ENCODE measurements at places on chromosomes 6 and 20.
A peak's percentile ranks its signal among the peaks of the same experiment; 100 is the strongest.

DNA sequence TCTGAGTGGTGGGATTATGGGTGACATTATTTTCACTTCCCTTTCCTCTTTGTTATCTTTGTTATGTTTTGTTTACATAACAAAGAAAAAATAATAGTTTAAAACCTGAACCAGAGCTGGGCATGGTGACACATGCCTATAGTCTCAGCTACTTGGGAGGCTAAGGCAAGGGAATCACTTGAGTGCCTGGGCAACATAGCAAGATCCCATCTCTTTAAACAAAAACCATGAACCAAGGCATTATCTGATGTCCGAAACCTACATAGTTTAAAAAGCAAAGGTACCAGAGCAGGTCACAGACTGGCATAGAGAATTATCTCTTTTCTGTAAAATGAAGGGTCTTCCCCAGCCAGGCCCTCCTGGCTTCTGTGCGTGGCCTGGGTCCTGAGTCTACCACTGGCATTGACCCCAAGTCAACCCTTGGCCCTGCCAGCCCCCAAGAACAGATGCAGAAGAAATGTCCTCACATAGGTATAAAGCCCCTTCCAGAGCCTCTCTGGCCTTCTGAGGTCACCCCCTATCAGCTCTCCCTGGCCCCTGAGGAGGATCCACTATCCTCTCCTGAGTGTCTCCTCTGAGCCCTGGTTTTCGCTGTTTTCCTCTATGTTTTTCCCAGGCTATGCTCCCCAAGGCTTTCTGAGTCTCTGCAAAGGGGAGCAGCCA, 81.3 kb downstream of the TRERF1 start:
- DNase-seq, result no peak

- peak; percentile 43 for DNase-seq
Measured at GRCh38 chr6:87473419-87473903, 687 bp downstream of the SLC35A1 start.

- DNase-seq, result no peak
Measured at GRCh38 chr20:36802326-36803222, 29.0 kb upstream of the DSN1 start.

DNA sequence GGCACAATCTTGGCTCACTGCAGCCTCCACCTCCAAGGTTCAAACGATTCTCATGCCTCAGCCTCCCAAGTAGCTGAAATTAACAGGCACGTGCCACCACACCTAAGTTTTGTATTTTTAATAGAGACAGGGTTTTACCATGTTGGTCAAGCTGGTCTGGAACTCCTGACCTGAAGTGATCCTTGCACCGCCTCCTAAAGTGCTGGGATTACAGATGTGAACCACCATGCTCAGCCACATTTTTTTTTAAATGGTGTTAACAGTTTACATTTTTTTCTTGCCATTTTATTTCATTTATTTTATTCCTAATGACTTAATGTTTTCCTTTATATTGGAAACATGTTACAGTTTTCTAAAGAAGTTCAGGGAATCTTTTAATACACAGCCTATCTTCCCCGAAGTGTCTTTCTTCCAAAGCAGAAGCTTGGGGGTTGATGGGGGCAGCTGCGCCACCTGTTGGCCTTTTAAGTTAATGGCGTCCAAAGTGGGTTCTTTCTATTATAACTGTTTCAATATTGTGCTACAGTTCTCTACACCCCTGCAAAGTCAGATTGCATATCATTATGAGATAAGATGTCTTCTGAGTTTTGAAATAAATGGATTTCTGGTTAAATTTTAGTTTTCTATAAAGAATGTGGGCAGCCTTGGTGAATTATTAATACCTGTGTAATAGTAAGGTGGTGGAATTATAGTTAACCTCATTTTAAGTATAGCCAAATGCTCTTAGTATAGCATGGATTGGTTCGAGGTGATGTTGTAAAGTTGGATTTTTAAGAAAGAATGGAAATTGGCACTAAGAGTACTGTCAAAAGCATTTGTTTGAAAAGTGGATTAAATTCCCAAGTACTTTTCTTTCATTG, 42.0 kb upstream of the PLCG1 start:
- peak; percentile 49 for DNase-seq

- no peak for DNase-seq
Measured at GRCh38 chr20:54048481-54048880, 21.9 kb downstream of the BCAS1 start.

DNA sequence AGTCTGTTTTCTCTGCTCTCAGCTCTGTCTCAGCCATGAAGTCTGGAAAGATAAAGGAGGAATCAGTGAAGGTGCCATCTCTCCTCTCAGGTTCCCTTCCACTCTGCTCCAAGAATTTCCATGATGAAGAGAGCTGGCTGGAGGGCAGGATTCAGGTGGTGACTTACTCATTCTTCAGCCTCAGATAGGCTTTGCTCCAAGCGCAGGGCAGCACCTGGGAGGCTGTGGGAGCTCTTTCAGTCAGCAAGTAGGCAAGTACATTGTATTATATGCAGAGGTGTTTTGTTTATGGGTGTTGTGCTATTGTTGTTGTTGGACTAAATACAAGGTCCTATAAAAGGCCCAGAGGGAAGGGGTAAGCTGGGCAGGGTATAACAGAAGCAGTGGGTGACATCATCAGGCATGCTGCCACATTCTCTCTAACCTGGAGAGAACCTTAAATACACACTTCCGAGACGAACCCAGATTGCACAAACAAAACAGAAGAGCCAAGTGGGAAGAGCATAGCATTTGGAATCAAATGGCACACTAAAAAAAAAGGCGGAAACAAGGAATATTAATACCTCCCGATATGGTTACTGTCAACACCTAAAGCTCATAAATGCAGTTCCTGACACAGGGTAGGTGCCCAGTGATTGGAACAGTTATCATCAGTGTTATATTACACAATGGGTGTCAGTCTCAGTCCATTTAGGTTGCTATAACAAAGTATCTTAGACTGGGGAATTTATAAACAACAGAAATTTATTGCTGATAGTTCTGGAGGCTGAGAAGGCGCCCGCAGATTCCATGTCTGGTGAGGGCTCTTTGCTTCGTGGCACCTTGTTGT, 14.5 kb upstream of the PSMG4 start:
- no peak for DNase-seq

DNA sequence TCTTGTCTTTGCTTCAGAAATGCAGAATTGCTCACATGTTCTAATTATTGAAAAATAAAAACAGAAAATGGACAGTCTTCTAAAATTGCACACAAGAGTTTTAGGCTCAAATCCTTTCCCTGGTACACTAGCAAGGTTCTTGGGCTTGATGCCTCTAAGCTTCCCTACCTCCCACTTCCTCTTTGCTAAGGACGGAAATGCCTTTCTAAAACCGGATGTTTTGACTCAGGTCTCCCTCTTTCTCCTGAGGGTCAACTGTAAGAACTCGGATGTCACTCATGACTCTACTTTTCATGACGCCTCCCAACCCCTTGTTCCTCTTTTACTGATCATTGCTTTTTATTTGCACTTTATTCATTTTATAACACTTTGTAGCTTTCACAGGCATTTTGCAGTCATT, 613.5 kb downstream of the C6orf118 start:
- DNase-seq, result no peak

DNA sequence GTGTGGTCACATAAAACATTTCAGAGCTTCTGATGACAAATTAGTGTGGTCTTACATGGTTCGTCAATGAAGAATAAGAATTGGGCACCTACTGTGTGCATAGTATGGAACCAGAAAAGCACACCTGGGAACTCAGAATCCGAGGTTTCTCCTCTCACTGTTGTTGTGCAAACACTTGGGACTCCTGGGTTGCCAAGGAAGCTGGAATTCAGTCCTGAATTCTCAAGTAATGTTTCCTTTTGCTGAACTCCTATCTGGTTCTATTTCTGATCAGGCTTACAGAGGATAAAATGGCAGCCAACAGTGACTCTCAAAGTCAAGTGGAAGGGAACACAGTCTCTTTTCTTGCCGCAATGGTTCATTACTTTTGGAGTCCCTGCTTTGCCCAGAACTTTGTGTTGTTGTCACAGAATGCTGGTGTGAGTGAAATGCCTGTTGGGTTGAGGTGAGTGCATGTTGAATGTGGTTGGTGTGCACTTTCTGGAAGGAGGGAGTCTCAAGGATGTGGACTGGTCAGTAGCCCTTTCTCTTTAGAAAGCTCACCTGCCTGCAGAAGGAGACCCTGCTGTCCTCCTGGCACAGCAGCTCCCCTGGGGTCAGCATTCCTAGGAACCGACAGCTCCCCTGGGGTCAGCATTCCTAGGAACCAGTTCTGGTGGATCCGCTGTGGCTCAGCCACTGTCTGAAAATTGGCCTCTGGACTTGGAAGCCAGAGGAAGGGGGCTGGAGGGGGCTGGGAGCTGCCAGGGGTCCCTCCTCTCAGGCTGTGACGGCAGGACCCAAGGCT, 1.4 kb downstream of the UNC93A start:
- DNase-seq, result no peak

All from HuH-7 (cell line).